ENCODE measurements at places on chromosomes 3 and 15.

- DNase-seq = no peak
These were observed 89.0 kb downstream of the DHX36 start for GRCh38 chr3:154235330-154235729.

- no peak for DNase-seq
These were observed 293.7 kb downstream of the NSUN3 start for GRCh38 chr3:94356581-94356980.

- DNase-seq = no peak
These were observed 186.1 kb upstream of the CGNL1 start for GRCh38 chr15:57190208-57190607.

GRCh38 chr3:135131290-135131689 is 336.2 kb downstream of the EPHB1 start:
- DNase-seq = no peak

- no peak for DNase-seq
These were observed 86.1 kb upstream of the CGNL1 start for GRCh38 chr15:57290187-57290586.

DNA sequence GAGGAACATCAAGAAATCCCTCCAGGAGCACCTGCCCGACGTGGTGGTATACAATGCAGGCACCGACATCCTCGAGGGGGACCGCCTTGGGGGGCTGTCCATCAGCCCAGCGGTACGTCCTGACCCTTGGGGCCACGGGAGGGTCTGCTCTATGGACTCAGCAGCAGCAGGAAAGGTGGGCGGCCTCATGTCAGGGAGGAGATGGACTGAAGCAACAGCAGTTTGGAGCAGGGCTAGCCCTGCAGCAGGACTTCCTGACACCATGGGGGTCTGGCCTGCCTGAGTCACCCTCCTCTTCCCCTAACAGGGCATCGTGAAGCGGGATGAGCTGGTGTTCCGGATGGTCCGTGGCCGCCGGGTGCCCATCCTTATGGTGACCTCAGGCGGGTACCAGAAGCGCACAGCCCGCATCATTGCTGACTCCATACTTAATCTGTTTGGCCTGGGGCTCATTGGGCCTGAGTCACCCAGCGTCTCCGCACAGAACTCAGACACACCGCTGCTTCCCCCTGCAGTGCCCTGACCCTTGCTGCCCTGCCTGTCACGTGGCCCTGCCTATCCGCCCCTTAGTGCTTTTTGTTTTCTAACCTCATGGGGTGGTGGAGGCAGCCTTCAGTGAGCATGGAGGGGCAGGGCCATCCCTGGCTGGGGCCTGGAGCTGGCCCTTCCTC is 24.2 kb downstream of the HDAC11 start:
- DNase-seq = peak; percentile 98

DNA sequence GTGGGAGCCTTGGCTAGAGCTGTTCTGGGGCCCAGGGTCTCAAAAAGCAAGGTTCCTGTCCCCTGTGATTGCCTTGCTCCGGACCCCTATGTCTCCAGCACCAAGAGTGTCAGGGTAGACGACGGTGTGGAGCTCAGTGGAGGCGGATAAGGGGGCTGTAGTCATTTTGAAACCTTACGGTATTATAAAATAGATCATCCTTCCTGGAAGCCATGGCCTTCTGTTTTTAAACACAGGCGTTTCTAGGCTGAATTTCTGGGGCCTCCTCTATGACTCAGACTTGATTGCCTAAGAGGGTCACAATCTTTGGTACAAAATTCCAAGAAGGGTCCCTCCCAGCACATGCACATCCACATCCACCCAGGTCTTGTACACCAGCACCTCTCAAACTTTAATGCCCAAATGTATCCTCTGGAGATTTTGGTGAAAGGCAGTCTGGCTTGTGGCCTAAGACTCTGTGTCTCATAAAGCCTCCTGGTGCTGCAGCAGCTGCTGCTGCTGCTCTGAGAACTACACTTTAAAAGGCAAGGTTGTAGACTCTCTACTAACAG is 70.5 kb upstream of the XCR1 start:
- DNase-seq = no peak

DNA sequence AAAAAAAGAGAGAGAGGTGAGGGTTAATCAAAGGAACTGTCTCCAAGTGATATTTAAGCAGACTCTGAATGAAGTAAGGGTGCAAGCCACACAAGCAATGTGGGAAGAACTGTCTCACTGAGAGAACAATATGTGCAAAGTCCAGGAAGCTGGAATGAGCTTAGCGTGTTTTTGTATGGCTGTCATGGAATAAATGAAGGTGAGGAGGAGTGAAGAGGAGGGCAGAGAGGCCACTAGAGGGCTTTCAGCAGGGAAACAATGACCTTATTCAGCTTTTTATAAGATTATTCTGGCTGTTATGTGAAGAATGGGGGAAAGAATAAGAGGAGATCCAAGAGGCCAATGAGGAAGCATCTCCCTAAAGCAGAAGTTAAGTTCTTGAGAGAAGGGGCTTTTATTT is 86.9 kb upstream of the COL8A1 start:
- DNase-seq = no peak

DNA sequence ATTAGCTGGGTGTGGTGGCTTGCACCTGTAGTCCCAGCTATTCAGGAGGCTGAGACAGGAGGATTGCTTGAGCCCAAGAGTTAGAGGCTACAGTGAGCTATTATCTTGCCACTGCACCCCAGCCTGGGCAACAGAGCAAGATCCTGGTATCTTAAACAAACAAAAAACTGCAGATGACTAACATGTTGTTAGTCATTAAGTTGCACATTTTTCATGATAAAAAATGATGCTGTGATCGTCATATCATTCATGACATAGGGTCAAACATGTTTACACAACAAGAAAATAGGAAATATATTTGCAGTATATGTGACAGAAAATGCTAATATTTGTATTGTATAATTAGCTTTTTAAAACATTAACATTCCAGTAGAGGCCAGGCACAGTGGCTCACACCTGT is 20.2 kb upstream of the DAPK2 start:
- DNase-seq = no peak

DNA sequence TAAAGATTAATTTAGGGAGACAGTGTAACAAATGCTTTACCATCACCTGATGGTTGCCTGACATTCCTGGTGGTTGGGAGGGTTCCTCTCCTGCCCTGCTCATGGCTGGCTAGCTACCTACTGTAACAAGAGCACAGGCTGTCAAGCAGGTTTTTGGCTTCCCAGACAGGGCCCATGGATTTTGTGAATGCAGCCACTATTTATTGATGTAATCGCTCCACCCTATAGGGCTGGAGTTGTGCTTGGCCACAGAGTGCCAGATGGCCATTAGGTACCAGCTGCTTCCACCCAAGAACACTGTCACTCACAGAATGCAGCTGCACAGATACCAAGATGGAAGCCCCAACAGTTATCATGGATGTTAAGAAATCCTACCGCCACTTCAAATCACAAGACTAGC is 31.0 kb upstream of the KLHL25 start:
- peak; percentile 74 for DNase-seq

DNA sequence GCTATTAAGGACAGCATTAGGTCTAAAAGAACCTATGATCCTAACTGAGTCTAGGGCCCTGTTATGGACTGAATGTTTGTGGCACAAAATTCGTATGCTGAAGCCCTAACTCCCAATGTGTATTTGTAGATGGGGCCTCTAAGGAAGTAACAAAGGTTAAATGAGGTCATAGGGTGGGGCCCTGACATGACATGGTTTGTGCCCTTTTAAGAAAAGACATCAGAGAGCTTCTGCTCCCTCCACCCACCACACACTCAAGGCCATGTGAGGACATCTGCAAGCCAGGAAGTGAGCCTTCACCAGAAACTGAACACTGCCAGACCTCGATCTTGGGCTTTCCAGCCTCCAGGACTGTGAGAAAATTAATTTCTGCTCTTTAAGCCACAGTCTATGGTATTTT is 49.2 kb downstream of the PHC3 start:
- DNase-seq = no peak

GRCh38 chr15:74220475-74221248 is 15.5 kb upstream of the CCDC33 start:
- DNase-seq = no peak

GRCh38 chr3:52270252-52270754 is 8.1 kb downstream of the WDR82 start:
- DNase-seq = no peak

DNA sequence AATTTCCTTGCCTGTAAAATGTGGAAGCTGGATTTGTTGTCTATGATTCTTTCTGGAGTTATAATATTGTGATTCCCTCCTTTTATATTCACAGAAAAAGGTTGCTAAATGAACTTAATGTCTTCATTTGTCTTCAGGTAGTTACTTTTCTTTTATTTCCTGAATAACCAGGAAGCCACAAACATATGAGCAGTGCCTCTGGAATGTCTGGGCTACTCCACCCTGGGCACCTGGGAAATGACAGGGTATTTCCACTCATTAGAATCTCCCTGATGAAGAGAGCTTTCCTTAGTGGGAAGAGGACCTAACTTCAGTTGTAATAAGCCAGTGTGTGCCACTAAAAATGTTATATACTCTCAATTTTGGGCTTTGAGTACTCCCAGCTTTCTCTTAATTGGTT is 3.8 kb upstream of the SLMAP start:
- DNase-seq = peak; percentile 50

- no peak for DNase-seq
These were observed 3.2 kb downstream of the GPR171 start for GRCh38 chr3:151199554-151200438.

DNA sequence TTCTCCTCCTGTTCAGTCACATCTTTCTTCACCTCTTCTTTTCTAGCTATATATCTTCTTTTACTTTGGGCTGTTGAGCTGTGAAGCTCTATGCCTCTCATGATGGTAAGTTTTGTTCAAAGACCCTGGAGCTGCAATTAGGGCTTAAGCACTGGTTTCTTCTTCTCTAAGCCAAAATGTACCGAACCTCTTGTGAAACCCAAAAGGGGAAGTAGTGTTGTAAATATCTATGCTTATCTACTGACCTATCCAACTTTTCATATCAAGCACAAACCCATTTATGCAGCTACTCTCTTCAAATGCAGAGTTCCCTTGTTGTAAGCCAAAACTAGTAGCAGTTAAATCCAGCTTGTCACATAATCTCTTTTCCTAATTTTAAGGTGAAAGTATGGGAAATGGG is 123.6 kb upstream of the CD96 start:
- no peak for DNase-seq

DNA sequence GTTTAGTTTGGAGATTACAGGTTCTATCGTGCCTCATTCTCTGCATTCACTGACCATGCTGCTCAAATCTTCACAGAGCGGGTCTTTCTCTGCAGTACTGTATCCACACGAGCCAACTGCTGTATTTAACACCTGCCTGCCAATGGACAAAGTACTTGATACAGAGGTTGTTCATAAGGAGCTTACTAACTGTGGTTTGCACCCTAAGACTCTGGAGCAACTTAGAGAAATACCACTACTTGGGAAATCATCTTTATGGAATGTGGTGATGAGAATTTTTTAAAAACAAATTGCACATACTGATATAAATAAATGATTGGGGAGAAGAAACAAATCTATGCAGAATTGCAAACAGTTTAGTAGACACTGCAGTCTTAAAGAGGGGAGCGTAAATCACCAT is 90.0 kb downstream of the PPP2R3A start:
- DNase-seq = no peak

- peak; percentile 26 for DNase-seq
These were observed 609.1 kb upstream of the BCHE start for GRCh38 chr3:166446291-166446690.

GRCh38 chr15:46996359-46996758 is 720.9 kb upstream of the SEMA6D start:
- DNase-seq = no peak

DNA sequence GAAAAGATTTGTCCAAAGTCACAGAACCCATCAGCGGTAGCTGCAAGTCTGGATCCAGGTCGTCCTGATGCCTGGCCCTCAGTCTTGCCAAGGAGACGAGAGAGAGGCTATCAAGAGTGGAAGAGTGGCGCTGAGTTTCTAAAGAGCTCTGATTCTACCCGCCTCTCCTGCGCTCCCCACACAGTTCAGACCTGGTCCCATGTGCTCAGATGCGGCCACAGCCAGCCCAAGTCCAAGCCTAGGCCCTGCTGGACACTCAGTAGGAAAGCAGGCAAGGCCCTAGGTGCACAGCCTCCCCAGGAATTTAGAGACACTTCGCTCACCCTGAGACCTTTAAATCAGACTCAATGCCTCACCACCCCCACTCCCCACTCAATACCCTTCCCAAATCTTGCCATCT is 32.4 kb downstream of the CCDC12 start:
- no peak for DNase-seq

DNA sequence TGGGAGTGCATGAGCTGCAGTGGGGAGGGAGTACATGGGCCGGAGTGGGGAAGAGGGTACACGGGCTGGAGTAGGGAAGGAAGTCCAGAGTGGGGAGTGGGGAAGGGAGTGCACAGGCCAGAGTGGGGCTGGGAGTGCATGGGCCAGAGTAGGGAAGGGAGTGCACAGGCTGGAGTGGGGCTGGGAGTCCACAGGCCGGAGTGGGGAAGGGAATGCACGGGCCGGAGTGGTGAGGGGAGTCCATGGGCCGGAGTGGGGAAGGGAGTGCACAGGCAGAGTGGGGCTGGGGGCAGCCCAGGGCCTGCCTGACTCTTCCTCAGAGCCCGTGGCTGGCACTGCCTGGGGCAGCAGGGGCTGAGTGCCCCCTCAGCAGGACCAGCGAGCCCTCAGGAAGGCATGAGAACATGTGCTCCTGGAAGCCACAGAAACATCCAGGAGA is 40.7 kb downstream of the KLF15 start:
- DNase-seq = no peak

DNA sequence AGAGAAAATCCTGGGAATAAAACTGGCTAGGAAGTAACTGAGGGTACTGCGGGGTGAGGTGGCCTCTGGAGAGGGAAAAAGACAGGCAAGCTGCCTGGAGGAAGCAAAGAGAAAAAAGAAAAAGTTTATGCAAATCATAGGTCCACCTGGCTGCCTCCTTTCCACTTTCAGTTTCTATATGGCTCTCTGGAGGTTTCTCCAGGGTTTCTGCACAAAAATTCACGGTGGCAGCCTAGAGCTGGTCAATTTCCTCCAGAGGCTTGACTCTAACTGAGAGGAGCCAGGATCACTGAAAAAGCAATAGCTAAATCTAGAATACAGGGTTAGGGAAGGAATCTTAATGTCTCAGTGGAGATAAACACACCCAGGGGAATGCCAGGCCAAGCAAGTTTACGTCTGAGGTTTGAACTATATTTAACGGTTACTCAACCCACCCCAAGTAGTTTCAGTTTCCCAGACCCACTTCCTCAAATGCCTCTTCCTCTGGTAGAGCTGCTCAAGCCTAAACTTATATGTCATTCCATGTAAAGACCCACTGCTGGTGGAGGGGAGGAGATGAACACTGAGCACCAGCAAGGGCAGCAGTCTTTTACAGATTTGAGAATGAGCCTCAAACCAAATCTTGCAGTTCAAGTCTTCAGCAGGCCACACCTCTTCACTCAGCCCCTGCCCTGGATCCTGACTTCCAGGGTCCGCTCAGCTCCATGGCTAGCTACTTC is 5.7 kb downstream of the LYSMD2 start:
- peak; percentile 42 for DNase-seq
